ENCODE measurements at places on chromosomes 3 and 15.

DNA sequence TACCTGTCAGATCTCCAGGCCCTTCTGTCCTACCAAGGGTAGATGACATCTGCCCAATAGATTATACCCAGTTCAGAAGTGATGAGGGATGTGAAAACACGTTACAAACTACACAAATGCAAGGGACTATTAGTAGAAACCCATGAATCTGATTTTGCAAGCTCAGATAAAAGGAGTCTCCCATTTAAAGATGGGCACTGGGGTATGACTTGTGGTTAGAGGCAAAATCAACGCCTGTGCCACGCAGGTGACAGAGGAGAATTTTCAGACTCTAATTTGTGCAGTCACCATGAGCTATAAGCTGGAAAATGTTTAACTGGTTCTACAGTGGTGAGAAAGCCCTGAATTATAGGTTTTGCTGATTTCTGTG is 184.4 kb upstream of the LPP start:
- DNase-seq = no peak

DNA sequence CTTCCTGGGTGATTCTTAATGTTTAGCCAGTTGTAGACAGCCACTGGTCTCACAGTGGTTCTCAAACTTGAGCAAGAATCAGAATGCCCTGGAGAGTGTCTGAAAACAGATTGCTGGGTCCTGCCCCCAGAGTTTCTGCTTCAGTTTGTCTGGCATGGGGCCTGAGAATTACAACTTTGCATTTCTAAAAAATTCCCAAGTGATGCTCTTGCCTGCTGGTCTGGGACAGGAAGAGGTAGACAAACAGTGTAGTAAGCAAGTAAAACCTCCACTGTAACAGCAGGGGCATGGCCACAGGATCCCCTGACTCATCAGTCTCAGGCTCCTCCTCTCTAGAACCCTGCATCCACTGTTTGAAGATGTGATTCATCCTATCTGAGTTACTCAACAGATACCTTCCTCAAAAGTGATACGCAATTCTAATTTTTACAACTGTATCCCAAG is 36.5 kb downstream of the DZIP1L start:
- no peak for DNase-seq

DNA sequence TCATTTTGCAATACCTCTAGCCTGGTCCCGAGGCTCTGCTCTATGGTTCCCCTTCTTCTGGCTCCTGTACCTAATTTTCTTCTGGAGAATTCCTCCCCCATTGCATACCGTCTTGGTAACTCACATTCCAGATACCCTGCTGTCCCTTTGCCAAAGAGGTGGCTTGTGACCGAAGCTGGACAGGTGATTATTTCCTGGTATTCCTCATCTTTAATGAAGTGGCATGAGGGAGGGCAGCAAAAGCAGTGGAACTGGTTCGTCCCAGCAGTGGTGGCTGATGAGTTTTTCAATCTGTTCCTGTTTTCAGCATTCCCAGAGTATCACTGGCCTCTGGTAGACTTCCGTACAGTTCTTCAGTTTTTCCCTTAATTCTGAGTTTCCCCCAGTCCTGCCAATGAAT is 186.2 kb upstream of the CADPS start:
- DNase-seq = no peak

GRCh38 chr15:36252146-36252711 is 327.2 kb upstream of the CDIN1 start:
- no peak for DNase-seq

- no peak for DNase-seq
Measured at GRCh38 chr3:112128843-112129727, 4.0 kb downstream of the GCSAM start.

DNA sequence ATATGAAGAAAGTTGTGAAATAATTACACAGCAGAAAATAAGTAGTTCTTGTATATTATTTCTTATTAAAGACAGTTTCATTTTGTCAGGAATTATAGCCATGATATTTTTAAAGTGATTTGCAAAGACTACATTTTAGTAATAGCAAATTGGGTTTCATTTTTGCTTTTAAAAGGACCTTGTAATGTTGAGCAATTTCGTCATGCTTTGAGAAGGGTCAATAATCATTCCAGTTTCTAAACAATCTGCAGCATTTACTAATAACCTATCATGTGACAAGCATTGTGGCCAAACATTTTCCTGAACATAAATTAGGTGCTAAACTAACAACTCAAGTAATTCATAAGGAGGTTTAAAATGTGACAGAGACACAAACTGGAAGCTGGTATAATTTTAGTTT is 214.4 kb upstream of the CBLB start:
- no peak for DNase-seq

DNA sequence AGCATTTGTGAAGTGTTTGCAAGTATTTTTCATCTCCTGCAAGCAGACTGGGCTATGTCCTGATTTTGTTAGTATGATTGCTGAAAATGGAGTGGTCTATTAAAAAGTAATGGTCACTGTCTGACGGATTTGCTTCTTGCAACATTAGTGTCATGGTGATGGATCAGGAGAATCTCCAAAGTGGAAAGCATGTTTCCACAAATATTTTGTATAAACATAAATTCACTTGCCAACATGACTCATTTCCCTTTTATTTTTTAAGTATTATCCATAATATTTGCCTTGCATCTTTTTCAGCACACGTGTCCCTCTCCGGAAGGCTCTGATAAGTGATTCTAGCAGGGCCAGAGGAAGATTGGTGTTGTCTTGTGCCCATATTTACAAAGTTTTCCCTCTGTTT is 27.4 kb upstream of the CACNA2D3 start:
- no peak for DNase-seq

DNA sequence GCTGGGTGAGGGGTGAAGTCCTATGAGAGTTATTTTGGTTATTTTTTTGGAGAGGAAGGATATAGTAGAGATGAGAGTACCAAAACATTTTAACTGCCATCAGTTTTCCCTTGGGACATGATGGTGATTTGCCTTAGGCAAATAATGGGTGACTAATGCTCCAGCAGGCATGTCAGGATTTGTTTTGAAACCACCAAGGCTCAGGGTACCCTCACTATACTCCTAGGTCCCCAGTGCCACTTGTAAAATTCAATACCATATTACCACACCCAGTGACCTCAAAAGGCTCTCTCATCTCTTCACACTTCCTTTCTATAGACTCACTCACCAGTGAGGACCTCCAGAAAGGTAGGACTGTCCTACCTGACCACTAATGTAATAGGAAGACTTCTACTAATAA is 83.6 kb downstream of the WDR72 start:
- no peak for DNase-seq

GRCh38 chr15:72365844-72366243 is 10.0 kb downstream of the HEXA start:
- DNase-seq = no peak

DNA sequence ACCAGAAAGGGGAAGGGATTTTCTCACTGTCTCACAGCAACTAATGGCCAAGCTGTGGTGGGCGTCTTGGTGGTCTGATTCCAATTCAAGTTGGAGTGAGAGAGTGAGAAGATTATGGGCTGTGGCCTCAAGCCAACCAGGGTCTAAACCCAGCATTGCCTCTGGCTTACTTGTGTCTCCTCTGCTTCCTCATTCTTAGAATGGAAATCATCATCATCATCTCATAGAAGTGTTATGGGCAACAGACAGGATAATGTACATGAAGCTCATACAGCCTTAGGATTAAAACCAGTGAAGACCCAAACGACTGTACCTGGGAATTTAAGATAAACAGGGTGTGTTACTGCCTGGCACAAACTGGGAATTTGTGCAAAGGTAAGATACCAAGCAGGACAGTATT is 29.1 kb upstream of the IREB2 start:
- no peak for DNase-seq

DNA sequence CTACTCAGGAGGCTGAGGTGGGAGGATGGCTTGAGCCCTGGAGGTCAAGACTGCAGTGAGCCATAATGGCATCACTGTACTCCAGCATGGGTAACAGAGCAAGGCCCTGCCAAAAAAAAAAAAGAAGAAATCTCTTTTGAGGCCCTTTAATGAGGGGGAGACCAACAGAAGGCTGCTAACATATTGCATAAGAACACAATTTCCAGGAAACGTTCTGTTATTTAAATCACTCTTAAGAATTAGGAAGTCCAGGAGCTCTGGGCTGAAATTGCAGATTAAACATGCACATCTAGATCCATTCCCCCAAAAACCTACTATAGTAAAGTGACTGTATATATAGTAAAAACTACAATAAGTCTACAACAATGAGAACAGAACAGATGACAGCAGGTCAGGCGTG is 16.1 kb upstream of the BLM start:
- DNase-seq = no peak

DNA sequence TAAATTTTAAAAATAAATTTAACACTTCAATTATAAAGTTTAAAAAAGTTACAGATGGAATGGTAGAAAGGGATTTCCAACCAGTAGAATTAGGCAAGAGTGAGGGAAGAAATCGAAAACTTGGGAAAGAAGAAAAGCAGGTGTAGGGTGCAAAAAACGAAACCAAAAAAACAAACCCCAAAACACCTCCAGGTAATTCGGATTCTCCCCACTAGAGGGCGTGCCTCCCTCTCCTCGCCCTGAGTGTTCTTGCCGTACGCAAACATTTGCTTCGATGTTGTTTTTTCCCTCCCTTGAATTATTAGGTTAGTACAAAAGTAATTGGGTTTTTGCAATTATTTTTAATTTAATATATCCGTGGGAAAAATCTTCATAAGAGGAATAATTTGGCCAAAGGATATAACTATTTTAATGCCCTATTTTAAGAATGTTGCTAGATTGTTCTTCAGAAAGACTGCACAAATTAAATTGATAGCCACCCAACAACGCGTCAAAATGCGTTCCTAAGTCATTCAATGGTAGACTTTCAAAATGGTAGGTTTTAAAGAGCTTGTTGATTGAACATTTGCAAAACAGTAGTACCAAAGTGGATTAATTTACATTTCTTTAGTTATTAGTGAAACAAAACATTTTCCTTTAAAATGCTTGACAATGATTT is 63.7 kb downstream of the SLC30A4 start:
- DNase-seq = peak; percentile 56

DNA sequence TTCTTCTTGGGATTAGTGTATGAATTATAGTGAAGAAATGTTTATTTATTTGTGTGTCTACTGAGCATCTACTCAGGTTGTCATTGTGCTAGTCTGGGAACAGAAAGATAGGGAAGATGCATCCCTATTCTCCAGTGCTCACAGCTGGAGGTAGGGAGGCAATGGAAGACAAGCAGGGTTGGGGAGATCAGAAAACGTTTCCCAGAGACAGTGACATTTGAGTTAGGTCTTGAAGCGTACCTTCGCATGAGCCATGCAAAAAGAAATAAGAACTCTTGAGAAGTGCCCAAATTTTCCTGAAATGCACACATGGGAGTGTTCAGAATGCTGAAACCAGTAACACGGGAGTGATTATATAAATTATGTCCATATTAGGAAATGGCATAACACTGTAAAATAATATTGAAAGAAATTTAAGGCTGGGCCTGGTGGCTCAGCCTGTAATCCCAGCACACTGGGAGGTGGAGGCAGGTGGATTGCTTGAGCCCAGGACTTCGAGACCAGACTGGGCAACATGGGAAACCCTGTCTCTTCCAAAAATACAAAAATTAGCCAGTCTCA is 5.3 kb upstream of the CEMIP start:
- DNase-seq = no peak

GRCh38 chr3:186097663-186098451 is 11.0 kb downstream of the ETV5 start:
- peak; percentile 86 for DNase-seq

DNA sequence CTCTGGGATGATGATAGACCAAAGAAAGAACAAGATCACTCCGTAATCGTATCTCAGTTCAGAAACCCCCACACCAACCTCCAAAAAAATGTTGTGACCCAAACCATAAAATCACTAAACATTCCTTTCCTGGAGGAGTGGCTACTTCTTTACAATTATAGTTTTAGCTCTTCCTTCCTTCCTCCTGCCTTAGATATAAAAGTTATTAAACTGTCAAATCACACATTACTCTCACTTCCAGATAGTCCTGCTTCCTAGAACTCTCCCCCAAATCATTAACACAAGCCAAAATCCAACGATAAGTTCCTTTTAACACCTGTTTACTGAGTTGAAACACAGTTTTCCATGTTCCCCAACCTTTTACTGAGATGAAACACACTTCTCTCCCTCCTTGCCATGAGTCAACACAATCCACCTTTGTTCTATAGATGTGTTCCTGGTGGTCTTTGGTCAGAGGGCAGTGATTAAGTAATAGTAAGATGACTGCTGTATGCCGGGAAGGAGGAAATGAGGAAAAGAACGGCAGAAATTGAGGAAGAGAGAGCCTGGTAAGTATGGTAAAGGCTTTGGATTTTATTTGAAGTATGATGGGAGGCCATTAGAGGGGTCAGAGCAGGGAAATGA is 8.3 kb upstream of the CRYGS start:
- no peak for DNase-seq

DNA sequence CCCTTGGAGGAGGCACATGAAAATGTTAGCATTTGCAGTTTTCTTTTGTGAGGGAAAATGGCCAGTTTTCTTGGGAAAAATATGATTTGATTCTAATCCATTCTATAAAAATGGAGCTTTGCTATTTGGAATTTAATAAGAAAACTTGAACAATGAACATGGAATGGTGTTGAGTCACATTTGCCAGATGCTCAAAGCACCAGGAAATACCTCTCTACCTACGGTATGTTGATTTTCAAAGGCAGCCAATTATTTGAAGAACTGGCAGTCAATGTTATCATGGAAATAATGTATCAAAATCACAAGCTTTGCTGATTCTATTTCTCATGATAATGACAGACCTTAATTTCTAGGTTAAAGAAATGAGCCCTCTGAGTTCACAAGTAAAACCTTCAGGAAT is 14.9 kb downstream of the NME9 start:
- no peak for DNase-seq

DNA sequence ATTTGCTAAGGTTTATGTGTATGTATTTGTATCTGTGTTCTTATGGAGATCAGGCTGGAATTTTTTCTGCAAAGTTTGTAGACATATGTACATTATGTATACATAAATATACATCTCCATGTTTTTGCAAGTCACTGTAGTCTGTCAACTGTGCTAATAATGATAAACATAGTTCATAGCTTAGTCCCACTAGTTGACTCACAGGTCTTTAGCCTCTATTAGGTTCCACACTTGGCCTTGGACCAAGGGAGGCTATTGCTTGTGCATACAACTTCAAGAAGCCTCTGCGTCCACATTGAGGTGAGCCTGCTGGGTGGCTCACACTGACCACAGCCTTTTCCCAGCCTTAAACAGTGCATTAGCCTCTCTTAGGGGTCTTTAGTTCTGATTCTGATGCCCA is 243.8 kb upstream of the PEX5L start:
- DNase-seq = no peak

DNA sequence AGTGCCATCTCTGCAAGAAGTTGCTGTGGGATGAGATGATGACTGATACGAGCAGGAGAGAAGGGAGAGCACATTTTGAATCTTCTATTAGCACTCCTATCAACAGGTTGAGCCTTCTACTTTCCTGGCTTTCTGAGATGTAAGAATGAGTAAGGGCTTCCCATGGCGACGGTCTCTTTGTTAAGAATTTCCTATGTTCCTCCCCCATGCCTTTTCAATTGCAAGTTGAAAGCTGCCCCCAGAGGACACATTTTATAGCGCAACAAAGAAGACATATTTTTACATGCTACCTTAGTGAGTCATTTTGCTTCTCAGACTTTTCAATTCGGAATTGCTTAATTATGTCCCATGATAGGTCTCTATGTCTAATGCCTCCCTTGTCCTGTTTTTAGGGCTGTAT is 71.3 kb upstream of the LRTM1 start:
- no peak for DNase-seq
